ENCODE measurements at places on chromosomes 3 and 15. TPM values are rescaled to one million over a fixed set of nuclear protein-coding genes. Genes with fewer than 3 reads are reported as not detected.
A peak's percentile ranks its signal among the peaks of the same experiment; 100 is the strongest.

- DNase-seq = peak; percentile 96
These were observed at the start of gene SNRPA1 for GRCh38 chr15:101294731-101295606. Gene SNRPA1 (minus strand): TSS chr15:101295248. CDS start chr15:101295178, 70 bp downstream.

GRCh38 chr15:69615736-69616135 is 163.1 kb downstream of the RPLP1 start:
- DNase-seq = no peak

DNA sequence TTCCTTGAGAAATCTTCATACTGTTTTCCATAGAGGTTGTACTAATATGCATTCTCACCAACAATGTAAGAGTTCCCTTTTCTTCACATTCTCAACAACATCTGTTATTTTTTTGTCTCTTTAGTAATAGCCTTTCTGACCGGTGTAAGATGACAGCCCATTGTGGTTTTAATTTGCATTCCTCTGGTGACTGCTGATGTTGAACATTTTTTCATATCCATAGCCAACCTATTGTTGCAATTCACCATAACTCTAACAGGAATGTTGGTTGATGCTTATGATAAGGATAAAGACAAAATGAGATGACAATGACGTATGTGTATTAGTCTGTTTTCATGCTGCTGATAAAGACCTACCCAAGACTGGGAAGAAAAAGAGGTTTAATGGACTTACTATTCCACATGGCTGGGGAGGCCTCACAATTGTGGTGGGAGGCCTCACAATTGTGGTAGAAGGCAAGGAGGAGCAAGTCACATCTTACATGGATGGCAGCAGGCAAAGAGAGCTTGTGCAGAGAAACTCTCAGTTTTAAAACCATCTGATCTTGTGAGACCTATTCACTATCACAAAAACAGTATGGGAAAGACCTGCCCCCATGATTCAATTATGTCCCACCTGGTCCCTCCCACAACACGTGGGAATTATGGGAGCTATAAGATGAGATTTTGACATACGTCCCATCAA is 37.6 kb upstream of the RHCG start:
- no peak for DNase-seq

Gene PDZRN3
- total RNA-seq = 0.13 TPM

Gene SAMMSON
- total RNA-seq = not detected

Gene CAND2
- 1.8 TPM for total RNA-seq

Gene CYFIP1
- 81.8 TPM for total RNA-seq

Data from dermis microvascular lymphatic vessel endothelial cell (primary cell).